ENCODE measurements at places on chromosomes 3 and 15.

DNA sequence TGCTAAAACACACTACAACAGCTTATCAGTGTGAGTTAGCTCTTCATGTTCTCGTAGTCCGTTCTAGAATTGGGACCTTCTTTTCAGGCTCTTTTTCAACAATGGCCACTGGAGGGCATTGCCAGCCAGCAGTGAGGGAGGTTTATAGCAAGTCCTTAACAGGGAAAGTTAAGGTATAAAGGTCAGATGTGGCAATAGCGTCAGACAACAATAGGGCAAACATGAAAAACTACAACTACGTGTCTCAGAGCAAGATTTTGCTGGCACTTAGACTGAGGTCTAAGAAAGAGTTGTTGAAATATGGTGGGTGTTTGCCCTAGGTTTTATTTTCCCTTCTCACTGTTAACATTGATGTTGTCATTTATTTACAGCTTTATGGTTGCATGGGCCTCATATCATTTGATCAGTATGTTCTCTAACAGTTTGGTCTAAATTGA, 161.4 kb downstream of the GMNC start:
- no peak for DNase-seq

DNA sequence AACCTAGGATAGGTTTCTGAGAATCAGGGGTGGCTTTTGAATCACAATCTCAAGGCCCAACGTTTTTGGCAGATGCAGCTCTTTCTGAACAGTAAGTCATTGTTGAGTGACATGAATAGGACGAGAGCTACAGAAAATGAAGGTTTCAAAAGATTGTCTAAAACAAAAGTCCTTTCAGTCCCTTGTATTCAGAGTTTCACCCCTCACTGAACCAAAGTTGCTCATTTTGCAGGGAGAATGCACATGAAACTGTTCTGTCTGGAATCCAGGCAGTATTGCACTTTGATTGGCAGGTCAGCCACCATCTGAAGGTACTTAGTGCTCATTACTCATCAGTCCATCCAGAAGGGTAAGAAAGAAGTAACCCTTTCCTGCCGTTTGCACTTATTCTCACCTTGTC, 24.1 kb upstream of the RASGRP1 start:
- no peak for DNase-seq

DNA sequence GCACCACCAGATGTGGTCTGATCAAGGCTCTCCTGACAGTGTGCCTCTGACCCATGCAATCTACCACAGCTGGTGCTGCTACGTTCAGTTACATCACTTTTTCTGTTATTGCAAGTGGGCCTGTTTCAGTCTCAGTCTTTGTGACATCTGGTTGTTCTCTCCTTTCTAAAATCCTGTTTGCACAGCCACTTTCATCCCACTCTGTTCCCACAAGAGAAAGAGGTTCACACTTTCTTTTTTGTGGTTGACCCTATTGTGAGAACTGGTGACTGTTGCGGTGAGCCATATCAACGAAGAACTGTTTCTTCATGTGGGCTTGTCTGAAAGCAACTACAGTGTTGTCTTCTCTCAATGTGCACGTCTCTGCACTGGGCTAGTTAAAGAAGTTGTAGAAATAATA, 342.8 kb upstream of the ARPP21 start:
- DNase-seq, result no peak

DNA sequence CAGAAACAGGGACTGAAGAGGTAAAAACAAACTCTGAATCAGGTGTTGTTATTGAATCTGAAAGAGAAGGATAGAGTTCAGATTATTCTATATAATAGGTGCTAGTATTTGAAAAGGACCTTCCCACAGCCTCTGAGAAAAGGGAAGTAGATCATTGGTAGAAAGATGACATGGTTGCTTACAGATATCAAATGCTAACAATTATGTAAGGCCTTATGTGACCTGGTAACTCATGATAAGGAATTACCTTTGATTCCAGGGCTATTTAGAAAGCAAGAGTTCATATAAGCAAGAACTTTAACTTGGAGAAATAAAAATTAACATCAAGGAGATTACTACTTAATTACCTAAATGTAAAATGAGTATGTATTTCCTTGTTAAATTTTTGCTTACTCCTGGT, 7.6 kb downstream of the SLC27A2 start:
- DNase-seq, result no peak

DNA sequence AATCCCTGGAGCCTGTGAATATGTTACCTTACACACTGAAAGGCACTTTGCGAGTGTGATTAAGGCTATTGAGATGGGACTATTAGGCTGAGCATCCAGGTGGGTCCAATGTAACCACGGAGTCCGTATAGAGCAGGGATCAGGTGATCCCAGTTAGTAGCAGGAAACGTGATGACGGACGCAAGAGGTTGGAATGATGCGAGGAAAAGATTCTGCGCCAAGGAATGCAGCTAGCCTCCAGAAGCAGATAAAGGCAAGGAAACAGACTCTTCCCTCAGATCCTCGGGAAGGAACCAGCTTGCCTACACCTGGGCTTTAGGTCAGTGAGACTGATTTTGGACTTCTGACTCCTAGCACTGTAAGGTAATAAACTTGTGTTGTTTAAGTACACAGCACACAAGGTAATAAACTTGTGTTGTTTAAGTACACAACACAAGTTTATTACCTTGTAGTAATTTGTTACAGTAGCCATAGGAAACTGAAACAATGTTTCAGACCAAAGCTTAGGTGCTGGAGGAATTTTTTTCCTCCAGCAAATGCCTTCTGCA, 125.0 kb downstream of the CHST2 start:
- DNase-seq, result no peak

GRCh38 chr3:37443363-37444035, 269.1 kb upstream of the LRRFIP2 start:
- no peak for DNase-seq

DNA sequence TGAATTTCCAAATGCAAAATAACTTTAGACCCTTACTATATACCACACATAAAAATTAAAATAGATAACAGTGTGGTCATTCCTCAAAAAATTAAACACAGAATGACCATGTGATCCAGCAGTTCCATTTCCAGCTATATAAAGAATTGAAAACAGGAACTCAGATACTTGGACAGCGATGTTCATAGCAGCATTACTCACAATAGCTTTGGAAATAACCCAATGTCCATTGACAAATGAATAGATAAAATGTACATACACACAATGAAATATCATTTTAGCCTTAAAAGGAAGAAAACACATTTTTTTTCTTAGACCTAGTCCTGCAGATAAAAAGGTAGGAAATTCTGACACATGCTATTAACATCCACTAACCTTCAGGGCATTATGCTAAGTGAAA, 26.7 kb downstream of the RAD51 start:
- no peak for DNase-seq

DNA sequence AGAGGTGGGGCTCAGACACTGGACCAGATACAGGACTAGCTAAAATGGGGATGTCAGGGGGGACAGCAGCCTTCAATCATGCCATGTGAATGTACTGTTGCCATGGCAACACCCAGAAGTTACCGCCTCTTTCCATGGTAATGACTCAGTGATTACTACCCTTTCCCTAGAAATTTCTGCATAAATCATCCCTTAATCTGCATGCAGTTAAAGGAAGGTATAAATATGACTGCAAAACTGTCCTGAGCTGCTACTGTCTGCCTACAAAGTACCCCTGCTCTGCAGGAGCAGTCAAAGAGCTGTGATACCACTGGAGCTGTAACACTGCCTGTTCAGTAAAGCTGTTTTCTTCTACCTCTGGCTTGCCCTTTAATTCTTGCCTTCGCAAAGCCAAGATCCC, 168.2 kb downstream of the PEAK1 start:
- no peak for DNase-seq

Measured in NCI-H187 treated with DMSO at 0.1 percent for 48 hours (cell line).